ENCODE measurements at places on chromosomes 2 and 18.
A peak's percentile ranks its signal among the peaks of the same experiment; 100 is the strongest.

DNA sequence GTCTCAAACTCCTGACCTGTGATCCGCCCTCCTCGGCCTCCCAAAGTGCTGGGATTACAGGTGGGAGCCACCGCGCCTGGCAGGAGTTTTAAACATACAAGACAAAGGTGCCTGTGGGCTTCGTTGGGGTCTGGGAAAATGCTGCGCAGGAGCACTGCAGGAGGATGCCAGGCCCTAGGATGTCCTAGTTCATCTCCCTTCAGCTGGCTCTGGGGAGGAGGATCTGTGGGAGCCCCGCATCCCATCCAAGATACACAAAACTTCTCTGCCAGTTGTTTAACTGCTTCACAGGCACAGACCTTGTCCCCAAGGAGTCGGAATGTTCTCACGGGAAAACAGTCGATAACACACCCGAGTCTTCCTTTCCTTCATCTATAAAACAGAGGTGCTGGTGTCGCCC lies 89.1 kb downstream of the POLR1A start:
- no peak for DNase-seq

DNA sequence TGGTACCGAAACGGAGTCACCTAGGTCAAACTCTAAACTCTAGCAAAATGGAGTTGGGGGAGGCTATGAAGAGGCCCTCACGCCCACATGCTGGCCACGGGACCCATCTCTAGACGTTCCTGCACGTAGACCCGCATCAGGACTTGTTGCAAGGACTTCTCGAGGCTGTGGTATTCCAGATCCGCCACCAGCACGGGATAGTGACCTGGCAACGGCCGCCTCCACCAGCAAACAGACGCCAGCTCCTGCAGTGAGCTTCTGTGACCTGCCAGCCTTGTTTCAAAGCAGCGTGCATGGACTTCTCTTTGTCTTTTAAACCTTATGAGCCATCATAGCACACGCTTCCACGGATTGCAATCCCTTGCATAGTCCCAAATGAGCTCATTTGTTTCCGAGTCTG lies 40.3 kb upstream of the RALBP1 start:
- no peak for DNase-seq

DNA sequence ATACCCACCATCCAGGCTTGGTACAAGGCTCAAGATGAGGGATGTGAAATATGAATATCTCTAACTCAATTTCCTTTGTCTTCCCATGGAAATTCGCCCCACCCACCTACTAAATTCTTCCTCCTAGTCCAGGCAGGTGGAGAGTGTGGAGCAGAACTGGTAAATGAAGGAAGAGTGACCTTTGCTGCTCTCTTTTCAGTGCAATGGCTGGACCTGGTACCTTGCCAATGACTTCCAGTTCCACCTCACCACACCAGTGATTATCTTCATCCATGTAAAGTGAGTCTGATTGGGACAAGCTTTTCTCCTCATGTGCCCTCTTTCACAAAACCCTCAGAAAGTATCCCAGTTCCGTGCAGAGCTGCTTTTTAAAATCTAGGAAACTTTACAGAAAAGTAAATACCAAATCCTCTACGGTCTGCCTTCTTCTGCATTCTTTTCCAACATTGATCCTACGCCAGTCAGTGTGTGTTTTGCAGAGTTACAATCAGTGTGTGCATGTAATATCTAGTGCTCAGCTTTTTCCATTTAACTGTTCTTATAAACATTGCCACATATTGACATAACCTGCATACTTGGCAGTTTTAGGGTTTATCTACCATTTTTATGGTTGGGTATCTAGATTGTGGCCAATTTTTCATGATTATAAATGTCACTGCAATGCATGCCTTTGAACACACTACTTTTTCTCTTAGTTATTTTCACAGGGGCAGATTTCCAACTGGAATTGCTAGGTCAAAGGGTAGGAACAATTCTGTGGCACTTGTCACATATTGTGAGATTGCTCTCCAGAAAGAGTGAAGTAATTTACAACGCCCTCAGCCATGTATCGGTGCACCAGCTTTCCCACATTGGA lies 86.5 kb upstream of the SEC11C start:
- no peak for DNase-seq

- no peak for DNase-seq
These were observed 6.7 kb downstream of the PELI1 start for GRCh38 chr2:64137567-64137966.

DNA sequence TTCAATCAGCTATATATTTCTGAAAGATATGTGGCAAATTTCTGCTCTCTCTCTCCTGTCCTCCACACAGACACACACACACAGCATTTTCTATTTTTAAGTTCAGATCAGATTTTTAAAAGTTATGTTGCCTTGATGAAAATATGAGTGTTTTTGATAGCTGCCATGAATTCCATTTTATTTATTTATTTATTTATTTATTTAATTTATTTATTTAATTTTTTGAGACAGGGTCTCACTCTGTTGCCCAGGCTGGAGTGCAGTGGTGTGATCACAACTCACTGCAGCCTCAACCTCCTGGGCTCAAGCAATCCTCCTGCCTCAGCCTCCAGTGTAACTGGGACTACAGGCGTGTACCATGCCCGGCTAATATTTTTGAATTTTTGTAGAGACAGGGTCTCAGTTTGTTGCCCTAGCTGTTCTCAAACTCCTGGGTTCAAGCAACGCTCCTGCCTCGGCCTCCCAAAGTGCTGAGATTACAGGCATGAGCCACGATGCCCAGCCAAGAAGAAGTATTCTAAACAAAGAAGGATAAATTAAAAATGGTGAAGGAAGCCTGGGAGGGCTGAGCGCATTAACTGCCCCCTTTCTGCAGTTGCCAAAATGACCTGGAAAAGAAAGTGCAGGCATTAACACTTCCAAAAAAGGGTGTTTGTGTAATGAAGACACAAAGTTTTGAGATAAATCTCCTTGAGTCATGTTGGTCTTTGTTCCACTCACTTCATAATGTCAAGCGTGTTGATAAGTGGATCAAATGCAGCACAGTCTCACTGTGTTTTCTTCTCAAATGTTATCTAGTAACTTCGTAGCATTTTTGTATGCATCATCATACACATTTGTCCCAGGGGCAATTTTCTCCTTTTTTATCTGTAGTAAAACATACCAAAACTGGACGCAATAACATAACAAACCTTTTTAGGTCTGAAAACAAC lies 11.1 kb upstream of the IMPA2 start:
- DNase-seq, result no peak

DNA sequence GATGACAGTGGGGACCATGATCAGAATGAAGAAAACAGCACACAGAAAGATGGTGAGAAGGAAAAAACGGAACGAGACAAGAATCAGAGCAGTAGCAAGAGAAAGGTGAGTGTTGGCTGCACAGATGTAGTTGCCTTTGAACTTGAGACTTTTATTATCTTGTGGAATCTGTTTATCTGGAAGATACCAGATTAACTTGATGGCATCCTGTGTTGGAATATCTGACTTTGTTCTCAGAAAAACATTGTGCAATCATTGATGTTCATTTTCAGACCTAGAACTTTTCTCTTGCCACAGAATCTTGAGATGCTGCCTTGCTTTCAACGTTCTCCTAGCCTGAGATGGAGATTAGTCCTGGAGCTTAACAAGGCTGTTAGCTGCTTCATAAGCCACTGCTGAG lies 5.9 kb downstream of the EIF4E2 start:
- no peak for DNase-seq

- DNase-seq, result no peak
These were observed 2.3 kb downstream of the PRKD3 start for GRCh38 chr2:37322368-37322767.

DNA sequence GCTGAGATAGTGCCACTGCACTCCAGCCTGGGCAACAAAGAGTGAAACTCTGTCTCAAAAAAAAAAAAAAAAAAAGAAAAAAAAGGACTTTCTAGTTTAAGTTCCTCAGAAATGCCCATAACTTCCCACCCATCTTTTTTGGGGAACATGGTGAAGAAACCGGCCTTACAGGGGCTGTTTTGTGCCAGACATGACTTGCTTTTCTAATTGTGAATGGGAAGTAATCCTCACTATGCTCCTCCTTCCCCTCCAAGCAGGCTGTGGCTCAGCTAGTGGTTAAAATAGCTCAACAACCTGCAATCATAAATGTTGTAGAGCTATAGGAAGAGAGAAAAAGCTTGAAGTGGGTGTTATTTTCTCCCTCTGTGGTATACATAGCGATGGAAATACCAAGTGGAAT lies 34.1 kb upstream of the OLA1 start:
- DNase-seq, result no peak

DNA sequence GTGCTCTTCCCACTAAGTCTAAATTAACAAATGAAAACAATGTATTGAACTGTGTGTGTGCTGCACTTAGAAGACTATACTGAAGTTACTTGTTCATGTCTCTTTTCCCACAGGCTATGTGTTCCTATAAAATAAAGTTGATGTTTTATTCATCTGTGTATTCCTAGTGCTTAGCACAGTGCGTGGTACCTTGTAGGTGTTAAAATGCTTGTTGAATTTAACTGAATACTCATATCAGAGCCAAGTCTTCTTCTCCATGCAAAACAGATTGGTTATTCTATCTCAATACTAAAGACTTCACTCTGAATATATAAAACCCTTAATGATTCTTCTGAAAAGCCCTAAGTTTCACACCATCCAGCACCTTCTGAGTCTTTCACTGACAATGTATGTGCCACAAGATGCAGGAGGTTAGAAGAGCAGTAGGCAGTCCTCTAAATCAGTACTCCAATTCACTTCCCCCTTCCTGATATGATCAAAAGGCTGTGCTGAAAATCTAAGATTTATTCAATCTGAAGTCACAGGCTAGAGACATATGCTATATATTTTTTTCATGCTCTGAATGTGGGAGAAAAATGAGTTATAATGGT lies 231.7 kb upstream of the CCDC150 start:
- DNase-seq, result no peak

DNA sequence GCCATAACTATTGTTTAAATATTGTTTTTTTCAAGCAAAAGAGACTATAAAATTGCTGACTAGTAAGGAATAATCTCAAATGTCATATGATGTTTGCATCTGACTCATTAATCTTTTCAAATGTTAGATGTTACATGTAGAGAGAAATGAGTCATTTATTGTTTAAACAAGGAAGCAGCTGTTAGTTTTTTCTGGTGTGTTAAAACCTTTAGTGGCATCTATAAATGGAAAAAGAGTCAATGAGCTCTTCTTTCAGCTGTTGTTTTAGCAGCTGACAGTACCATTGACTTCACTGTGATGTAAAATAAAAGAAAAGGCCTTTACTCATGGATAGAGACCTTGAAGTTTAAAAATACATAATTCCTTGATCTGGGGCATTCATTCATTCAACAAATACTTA lies 1.8 kb upstream of the KLHL41 start:
- DNase-seq, result no peak

GRCh38 chr2:30230497-30231211 lies 680 bp upstream of the LBH start:
- no peak for DNase-seq

GRCh38 chr2:98912221-98912851 lies 23.7 kb downstream of the CRACDL start:
- peak; percentile 72 for DNase-seq

DNA sequence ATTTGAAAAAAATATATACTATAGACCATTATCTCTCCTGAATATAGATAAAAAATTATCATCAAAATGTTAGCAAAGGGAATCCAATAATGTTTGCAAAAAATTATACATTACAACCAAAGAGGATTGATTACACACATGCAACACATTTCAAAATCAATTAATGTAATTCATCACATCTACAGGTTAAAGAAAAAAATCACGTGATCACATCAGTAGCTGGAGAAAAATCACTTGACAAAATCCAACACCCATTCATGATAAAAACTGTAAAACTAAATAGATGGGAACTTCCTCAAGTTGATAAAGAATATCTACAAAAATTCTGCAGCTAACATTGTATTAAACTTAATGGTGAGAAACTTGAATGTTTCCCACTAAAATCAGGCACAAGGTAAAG lies 1047.5 kb upstream of the CNTNAP5 start:
- DNase-seq, result no peak

DNA sequence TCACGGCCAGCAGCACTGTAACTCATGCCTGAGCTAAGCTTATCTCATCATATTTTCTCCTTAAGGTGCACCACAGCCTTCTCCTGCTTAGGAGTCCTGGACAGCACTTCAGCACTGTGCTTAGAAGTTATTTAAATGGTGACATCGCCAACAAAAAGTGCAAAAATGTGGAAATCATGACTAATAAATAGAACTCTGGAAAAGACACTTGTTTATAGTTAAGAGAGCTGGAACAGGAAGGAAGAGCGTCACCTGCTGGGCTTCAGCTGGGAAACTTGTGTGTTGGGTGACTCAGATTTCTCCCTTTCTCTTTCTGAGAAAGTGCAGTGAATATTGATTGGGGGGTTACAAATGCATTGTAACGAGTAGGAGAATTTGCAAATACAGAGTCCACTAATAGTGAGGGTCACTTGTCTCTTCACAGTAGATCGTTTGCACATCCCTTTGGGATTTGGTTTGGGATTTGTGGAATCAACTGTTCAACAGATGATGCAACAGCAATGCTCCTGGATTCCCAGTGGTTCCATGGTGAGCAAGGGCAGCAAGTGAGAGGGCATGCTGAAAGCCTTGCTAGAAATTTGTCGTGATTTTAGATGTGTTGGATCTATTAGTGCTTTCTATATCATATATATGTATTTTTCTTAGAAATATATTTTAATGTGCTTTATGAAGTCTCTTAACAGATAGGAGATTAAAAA lies 84.2 kb downstream of the DOK6 start:
- no peak for DNase-seq

- no peak for DNase-seq
These were observed 162.2 kb downstream of the ALPK2 start for GRCh38 chr18:58466636-58467205.

DNA sequence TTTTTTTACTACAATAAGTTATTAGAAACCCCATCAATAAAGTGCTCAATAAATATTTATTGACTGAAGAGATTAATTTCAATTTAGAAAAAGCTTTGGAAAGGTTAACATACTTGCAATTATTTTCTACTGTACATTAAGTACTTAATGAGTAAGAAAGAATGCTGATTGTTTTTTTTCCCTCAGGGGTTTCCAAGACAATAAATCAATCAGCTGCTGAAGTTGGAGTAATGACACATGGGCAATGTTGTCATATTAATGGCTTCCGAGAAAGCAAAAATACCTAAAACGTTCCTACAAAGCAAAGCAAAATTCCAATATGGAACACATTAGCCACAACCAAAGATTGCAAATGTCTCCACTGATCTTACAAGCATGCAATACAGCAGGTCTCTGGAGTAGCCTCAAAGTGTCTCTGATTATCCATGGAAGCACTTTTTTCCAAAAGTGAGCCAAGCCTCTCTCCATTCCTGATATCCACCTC lies 66.7 kb downstream of the ZC3H6 start:
- no peak for DNase-seq
